ENCODE measurements at places on chromosomes 16 and 17.

GRCh38 chr16:21590796-21591195 lies 8.6 kb upstream of the METTL9 start:
- DNase-seq, result no peak

DNA sequence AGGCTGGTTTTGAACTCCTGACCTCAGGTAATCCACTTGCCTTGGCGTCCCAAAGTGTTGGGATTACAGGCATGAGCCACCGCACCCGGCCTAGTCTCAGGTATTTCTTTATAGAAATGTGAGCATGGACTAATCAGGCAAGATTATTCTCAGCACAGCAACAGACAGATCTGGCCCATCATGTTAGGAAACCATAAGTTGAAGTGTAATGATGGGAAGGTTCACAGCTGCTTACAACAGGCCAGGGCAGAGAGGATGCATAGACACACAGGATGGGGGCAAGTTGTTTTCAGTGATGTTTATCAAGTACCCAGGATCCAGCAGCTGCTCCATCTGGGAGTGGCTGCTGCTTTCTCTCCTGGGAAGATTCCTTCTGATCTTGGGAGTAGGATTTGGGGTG lies 16.6 kb upstream of the NOS2 start:
- DNase-seq, result no peak

- no peak for DNase-seq
Observed at GRCh38 chr16:65875381-65876055, 491.0 kb upstream of the CDH5 start.

DNA sequence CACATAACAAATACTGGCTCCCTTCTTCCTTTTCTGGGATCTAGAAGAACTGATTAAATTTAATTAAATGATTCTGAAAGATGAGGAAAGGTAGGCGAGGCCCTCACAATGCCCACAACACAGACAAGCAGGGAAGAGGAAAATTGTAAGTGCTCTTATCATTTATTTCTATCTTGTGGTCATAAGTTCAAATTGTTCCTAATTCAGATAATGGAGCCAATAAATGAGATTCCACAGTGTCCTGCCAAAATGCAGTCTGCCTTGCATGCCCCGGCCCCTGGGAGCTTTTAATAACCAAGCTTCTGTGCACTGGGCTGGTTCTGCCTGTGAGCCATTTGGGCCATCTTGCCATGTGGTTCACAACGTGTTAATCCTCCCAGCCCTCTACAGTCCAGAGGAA lies 97.0 kb downstream of the CMC2 start:
- DNase-seq, result no peak

GRCh38 chr16:85936816-85937215 lies 37.9 kb downstream of the IRF8 start:
- peak; percentile 29 for DNase-seq

DNA sequence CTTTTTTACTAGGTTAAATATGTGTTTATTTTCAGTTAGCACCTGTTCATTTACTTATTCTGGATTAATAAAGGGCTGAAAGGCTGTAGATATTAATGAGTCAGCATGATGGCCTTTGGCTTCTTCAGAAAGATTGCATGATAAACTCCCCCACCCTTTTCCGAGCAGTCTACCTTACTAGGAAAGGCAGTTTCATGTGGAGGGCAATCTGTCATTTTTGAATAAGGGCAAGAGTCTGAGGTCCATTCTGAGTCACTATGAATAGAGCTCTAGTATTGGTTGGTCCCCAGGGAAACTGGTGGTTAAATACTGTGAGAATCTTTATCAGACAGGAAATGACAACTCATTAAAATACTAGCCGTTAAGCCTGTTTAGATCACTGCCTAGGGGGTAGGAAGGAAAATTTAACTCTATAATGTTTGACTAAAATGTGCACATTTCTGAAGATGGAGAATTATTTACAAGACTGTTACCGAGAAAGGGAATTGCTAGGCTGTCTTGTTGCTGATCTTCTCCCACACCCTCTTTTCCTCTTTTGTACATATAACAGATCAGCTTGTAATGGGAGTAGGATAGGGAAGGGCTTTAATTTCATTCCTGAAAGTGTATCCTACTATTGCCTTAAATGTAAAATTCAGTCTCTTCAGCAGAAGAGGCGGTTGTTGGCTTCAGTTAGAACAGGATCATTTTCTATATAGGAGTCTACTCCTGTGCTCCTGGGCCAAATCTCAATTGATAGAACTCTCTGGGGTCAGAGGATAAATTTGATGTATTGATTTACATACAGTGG lies 63.3 kb downstream of the TUBD1 start:
- peak; percentile 73 for DNase-seq

- DNase-seq, result no peak
Observed at GRCh38 chr16:12515346-12515745, 288.3 kb downstream of the CPPED1 start.
